HCT116 (cell line): ENCODE measurements at places on chromosomes 6 and 20.

DNA sequence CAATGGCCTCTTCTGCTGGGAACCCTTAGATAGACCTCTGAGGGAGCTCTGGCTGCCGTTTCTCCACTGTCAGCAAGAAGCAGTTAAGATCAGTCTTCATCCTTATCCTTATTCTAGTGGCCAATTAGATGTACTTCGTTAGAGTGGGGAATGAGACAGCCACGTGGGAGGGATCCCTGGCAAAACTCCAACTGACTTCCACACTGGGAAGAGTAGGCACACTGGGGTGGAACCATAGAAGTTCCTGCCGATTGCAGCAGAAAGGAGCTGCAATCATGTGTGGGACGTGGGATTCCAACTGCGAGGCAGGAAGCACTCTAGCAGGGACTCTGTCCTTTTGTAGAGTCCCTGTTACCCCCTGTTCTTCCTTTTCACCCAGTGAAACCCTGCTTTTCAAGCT lies 226.3 kb upstream of the RGS17 start:
- DNase-seq, result no peak

DNA sequence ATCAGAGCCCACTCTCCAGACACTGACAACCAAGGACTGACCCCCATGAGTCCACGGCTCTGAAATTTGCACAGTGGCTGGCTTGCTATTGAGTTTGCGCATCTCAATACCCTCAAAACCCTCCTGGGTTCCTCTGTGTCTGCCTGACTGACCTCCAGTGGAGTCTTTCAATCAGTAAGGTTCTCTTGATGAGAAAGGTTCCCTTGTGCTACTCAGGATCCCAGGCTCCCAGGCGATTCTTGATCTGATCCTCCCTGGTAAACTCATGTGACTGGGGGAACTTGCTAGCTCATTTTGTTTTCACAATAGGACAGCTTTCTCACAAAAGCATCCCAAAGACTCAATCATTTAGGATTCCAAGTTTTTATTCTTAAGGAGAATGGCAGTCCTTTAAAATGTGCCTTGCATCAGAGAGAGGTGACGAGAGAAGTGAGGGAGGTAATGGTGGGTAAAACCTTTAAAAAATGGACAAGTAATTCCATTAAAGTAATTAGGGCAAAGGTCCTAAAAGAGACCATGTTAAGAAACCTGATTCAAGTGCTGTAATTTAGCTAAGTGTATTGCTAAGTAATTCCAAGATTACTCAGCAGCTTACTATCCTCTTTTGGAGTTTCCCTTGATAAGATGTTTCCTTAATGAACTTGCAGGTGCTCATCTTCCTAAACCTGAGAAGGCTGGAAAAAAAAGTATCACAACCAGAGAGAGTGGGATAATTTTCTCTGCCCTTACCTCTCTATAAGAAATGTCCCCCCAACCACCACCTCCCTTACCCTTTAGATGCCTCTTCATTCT lies 304.7 kb upstream of the SGK1 start:
- DNase-seq, result no peak

DNA sequence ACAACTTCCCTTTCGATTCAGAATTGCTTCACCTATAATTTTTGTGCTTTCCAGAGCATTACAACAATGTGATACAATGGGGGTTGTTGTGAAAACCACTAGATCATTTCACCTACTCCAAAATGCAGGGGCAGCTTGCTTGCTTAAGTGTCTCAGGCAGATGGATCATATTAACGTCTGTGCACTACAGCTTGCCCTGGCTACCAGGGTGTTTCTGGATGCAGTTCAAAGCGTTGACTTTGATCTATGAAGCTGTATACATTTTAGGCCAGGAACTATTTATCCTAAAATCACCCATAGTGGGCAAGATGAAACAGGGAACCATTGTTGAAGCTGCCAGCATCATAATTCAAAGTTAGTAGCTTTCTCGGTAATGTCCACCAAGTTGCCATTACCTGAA lies 339.5 kb upstream of the HSF2 start:
- no peak for DNase-seq

DNA sequence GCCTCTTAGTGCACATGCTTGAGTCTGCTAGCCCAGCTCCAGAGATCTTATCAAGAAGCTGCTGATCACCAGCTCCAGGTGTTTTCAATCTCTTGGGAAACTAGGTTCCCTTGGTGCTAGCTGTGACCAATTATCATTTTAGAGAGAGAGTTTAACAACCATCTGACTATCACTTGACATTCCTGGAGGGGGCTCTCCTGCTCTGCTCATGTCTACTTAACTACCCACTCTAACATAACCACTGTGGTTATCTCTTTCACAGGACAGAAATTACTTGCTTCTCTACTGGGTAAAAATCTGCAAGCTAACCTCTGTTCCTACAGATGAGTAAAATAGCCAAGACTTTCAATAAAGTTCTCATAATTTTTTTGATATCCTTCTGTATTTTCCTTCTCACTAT lies 823.4 kb upstream of the GJE1 start:
- DNase-seq, result no peak

GRCh38 chr20:34549291-34549928 lies 9.1 kb upstream of the MAP1LC3A start:
- DNase-seq, result peak; percentile 19
